CD4-positive, alpha-beta T cell treated with Interleukin-17A for 4 hours (primary cell): ENCODE measurements at places on chromosomes 2 and 18.

- no peak for DNase-seq
These were observed 770.8 kb downstream of the DSC3 start for GRCh38 chr18:30271716-30272115.

GRCh38 chr2:107669335-107669734 lies 157.4 kb upstream of the RGPD4 start:
- DNase-seq, result no peak

- no peak for DNase-seq
These were observed 799 bp downstream of the CYTIP start for GRCh38 chr2:157443090-157443489.

GRCh38 chr2:79511320-79511951 lies 1.4 kb upstream of the CTNNA2 start:
- no peak for DNase-seq

- DNase-seq, result no peak
These were observed 21.2 kb upstream of the PMAIP1 start for GRCh38 chr18:59878644-59879043.

GRCh38 chr18:57364460-57364859 lies 12.1 kb downstream of the ST8SIA3 start:
- DNase-seq, result no peak

- DNase-seq, result no peak
These were observed 224.2 kb downstream of the CD226 start for GRCh38 chr18:69723434-69723833.

DNA sequence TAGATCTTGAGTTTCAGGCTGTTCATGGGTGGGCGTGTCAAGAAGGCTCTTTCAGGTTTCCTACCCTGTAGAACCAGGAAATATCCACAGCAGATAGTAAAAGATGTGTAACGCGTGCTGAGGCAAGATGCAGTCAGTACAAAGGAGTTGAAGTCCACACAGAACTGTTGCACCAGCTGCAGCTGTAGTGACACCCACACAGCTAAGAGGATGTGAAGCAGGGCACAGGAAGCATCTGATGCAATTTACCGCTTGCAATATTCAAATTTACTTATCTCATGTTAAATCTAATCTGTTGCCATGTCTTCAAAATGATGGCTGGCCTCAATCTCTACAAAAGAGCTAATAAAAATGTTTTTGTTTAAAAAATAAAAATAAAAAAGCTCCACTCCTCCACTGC lies 132.8 kb downstream of the ARHGAP15 start:
- DNase-seq, result peak; percentile 62

- DNase-seq, result no peak
These were observed 290.9 kb downstream of the IRS1 start for GRCh38 chr2:226508683-226509082.

- DNase-seq, result no peak
These were observed 150.3 kb downstream of the NDUFA10 start for GRCh38 chr2:239874636-239875356.

GRCh38 chr2:38659115-38659514 lies 6.8 kb upstream of the GALM start:
- no peak for DNase-seq

DNA sequence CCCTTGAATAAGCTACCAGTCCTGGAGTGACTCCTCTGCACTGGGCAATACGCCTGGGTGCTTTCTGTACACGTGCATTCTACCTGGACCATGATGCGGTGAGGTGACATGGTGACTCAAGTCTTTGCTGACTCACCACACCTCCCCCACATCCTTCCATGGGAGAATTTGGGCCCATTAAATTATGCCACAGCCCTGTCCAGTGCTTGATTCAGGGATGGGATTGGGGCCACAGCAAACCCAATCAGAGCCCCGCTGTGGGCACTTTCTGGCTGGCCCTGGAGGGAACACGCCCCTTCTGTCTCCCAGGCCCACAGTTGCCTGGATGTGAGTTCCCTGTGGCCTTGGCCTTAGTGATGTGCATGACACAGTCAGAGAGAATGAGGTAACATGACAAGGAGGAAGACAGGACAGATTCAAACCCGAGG lies 86.9 kb downstream of the LRRC30 start:
- no peak for DNase-seq

DNA sequence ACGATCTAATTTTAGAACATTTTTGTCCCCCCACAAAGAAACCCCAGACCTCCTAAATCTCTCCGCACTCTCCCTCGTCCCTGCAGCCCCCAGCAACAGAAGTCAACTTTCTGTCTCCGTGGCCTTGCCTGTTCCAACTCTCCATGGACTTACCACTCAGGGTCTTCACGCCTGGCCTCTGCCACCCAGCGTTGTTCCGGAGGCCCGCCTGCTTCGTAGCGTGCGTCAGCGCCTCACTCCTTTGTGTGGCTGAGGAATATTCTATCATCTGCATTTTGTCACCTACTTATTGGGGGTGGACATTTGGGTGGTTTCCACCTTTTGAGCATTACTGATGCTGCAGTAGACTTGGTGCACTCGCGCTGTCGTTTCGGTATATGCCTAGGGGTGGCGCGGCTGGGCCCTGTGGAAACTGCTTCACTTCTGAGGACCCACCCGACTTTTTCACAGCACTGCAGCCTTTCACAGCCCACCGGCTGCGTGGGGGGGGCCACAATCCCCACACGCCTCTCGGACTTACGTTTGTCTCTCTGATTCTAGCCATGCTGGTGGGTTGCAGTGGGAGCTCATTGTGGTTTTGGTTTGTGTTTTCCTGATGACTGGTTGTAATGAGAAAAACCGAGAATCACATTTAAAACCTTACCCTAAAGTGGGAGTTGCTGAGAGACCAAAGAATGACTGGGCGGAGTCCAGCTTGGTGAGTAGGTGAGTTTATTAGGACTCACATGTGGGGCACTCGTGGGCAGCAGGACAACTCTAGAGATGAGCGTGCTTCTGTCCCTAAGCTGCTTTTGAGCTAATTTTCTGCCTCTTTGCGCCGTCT lies 1.4 kb upstream of the HSBP1L1 start:
- peak; percentile 45 for DNase-seq
